Suprapubic skin (tissue), 4 donors: ENCODE measurements at places on chromosomes 4 and X. TPM values are rescaled to one million over a fixed set of nuclear protein-coding genes. Genes with fewer than 3 reads are reported as not detected.

GRCh38 chr4:153971899-153972298 is 183.0 kb upstream of the SFRP2 start:
- no peak for DNase-seq

DNA sequence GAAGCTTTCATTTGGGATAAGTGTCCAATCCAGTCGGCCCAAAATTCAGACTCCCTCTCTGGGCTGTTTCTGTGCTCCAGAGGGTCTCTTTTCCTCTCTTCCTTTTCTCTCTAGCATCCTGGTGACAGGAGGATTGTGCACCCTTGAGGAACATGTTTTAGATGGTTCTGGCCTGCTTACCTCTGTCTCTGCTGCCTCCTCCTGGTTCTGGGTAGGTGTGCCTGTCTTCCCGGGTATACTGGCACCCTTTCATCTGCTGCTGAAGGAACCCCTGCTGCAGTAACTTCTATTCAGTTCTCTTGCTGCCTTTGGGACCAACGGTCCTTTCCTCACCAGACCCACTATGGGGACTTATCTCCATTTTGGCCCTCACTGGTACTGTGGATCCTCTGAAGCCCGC is 53.2 kb downstream of the HMGB2 start:
- no peak for DNase-seq

The CT45A5 gene
- not detected for total RNA-seq

- DNase-seq, result no peak
These were observed 102.5 kb downstream of the LARP7 start for GRCh38 chr4:112739442-112739841.

DNA sequence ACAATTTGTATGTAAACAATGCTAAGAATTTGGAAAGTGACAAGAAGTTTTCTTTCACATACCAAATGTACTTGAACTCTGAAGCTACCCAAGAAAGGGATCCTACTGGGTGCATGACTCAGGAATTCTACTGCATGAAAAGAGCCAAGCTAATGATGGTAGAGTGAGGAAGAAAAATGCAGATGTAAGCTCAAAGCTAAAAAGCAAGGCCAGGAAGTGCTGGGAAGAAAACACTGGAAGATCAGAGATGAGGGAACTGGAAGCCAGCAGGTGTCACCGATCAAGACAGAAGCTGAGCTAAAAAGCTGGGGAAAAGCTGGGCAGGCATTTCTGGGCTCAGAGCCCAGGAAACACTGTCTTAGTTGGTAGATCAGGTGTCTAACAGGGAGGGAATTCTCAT is 449.1 kb downstream of the NKX6-1 start:
- no peak for DNase-seq

- no peak for DNase-seq
These were observed 407.4 kb downstream of the TEX13C start for GRCh38 chrX:125727117-125727516.

- no peak for DNase-seq
These were observed 447.7 kb downstream of the STIM2 start for GRCh38 chr4:27308379-27308778.

The CXorf49 gene
- not detected for total RNA-seq

The PNMA5 gene
- total RNA-seq, result not detected

DNA sequence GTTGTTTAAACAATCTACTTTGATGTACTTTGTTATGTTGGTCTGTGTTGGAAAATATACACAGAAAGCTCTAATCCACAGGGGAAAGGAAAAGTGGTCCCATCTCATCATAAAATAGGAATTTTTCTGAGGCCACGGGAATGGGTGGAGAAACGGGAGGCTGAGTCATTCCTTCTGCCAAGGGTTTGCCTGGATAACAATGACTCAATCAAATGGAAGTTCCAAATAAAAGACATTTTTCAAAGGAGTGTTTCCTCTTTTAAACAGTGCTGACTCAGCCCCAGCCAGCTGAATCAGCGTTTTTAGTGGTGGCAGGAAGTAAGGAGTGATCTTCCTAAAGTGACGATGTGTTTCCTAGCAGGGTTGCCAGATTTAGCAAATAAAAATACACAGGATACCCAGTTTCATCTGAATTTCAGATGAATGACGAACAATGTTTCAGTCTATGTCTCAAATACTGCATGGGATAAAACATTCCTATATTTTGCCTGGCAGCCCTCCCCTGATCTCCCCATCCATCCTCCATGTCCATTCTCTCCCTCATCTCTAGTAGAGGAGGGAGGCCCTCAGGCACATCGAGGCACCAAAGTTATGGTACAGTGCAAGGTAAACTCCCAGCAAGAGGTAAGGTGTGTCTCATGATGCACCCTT is 345.4 kb upstream of the GATB start:
- DNase-seq, result peak; percentile 82

DNA sequence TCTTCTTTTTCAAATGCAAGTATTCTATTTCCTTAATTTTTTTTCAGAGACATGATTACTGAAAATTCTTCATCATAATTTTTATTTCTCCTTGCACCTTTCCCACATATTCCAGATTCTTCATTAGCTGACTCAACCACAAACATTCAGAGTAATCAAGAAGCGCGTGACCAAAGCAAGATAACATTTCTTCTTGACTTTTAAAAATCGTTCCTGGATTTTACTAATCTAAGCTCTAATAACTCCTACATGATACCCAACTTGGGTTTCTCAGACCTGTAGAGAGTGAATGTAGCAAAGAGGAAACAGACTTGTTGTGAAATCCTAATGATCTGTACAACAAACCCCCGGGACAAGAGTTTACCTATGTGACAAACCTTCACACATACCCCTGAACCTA is 615.0 kb downstream of the TMA16 start:
- no peak for DNase-seq

The JADE3 gene
- total RNA-seq, result 6.2 TPM

The MTMR8 gene
- total RNA-seq, result 1.1 TPM

The UCP1 gene
- not detected for total RNA-seq

The ARHGAP10 gene
- total RNA-seq, result 59.0 TPM

GRCh38 chr4:78584863-78585547 is 33.4 kb downstream of the ANXA3 start:
- no peak for DNase-seq

- DNase-seq, result no peak
These were observed 6.6 kb upstream of the ENOX2 start for GRCh38 chrX:130909469-130910136.

The AKAP14 gene
- not detected for total RNA-seq

DNA sequence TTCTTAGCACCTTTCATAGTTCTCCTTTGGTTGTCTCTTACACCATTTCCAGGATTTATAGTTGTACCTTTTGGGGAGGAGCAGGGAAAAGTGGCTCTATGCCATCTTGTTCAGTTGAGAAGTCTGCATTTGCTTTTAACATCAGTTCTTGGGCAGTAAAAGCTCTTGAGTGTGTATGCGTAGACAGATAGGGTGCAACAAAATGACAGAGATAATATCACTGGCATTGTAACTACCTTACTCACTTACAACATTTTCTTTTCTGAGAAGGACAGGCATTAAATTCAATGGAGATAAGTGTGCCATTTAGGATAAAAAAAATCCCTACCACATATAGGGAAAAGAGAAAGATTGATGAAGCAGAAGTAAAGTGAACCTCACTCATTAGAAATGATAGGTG is 38.9 kb downstream of the ADGRG4 start:
- no peak for DNase-seq

GRCh38 chrX:103347682-103348397 is 8.5 kb upstream of the TCEAL9 start:
- DNase-seq, result no peak

The ARMCX2 gene
- total RNA-seq, result 5.7 TPM

The TMEM47 gene
- total RNA-seq, result 11.6 TPM

The POLN gene
- 8.0 TPM for total RNA-seq

GRCh38 chr4:158996669-158997074 is 106.2 kb upstream of the RAPGEF2 start:
- DNase-seq, result no peak

DNA sequence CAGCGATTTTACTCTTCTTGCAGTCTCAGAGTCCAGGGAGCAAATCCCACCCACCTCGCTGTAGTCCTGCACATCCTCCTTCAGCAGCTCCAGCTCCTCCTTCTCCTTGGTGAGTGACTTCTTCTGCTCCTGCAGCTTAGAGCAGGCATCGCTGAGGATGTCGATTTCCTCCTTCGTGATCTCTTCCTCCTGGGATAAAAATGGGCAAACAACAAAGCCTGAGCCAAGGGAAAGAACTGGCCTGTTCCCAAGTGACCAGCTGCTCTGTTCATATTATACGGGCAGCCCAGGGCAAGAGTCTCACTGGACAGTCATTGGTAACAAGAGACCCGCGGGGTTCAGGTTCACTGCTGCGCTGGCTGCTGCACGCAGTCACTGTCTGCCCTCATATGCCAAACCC is 26.2 kb downstream of the FGFR3 start:
- no peak for DNase-seq

DNA sequence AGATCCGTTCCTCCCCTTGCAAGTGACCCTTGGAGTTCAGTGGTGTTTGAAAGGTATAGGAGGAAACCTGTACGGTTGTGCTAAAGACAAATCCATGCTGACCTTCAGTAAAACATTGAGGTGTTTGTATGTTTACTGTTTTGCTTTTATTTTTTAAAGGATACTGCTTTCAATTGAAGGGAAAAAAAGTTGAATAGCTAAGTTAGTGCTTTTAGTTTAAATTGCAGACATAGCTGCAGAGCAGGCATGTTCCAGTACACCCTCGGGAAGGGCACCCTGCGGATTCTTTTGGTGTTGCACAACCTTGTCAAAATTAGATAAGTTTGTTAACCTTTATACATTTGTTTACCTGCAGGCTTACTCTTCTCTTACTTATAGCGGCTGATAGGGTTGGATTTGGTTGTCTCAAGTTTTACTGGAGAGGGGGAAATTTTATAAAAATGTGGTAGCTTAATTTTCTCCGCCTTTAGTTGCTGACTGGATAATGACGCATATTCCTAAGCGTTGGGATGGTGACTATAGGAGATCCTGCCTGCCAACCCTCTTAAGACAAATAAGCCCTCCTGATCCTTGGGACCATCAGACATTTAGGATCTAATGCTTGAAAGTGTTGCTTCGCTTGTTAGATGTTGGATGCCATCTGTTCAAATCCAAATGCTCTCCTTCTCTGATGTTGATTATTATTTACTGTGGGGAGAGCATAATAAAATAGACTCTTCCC is 2.0 kb downstream of the RAPGEF2 start:
- no peak for DNase-seq

The DCAF4L1 gene
- not detected for total RNA-seq

- no peak for DNase-seq
These were observed 20.2 kb upstream of the CHRNA9 start for GRCh38 chr4:40314951-40315350.

DNA sequence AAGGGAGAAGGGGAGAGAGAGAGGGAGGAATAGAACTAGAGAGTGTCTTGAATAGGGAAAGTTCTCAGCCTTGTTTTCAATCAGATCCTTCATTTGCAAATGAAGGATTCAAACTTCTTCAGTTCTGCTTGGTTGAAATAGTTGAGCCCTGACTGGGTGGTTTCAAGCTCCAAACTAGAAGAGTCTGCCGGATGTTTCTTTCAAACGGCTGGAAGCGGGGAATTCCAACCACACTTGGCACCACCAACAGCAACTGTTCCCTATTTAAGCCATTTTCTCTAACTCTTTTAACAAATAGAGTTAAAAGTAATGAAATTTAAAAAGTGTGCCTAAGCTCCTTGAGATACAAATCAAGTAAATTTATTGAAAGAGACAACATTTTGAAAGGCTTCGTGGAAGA is 67.5 kb upstream of the DDX60 start:
- DNase-seq, result no peak

- no peak for DNase-seq
These were observed 415.4 kb downstream of the SPRY1 start for GRCh38 chr4:123812066-123812390.

The CLCN5 gene
- 6.9 TPM for total RNA-seq

DNA sequence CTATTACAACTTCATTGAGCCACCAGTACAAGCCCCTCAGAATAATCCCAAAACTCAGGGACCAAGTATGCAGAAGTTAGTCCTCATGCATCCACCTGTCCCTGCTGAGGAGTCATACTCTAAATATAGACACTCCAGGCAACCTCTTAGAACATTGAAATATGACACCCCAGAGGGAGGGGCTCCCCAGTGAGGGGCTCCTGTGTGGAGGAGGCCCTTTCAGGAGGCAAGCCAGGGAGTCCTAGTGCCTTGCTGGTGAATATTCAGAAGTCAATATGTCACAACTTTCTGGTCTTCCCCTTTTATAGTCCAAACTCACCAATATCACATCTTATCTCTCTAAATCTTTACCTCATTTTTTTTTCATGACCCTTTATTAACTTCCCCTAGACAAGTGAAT is 1.6 kb upstream of the ARMCX6 start:
- DNase-seq, result no peak

GRCh38 chrX:18617407-18617750 is 54.5 kb downstream of the RS1 start:
- no peak for DNase-seq

The NXF3 gene
- total RNA-seq, result not detected

GRCh38 chr4:118076958-118077766 is 42.9 kb downstream of the NDST3 start:
- DNase-seq, result no peak

DNA sequence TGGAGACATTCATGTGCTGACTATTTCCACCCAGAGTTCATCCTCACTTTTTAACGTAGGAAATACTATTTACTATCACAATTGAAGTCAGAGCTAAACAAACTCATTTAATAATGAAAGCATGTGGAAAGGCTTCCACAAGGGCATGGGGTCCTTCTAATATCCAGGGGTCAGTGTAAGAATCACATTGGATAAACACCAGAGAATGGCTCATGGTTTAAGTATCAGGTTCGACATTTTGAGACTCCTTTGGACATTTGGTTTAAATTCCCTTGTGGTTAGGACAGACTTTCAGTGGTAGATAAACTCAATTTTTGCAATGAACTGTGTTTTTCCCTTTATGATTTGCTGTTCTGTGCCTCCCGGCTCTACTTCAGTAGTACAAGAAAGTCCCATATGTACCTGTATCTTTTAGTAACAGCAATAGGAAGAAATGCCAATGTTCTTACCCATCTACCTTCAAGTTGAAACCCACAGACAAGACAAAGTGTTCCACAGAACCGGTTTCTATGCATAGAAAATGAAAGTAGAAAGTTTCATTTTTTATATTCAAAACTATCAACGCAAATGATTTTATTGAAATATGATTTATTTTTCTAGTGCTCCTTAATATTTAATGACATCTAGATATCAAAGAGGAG is 589.0 kb upstream of the FAM241A start:
- no peak for DNase-seq

The CA5B gene
- 32.3 TPM for total RNA-seq

GRCh38 chrX:38044701-38045100 is 38.3 kb downstream of the SYTL5 start:
- DNase-seq, result no peak

DNA sequence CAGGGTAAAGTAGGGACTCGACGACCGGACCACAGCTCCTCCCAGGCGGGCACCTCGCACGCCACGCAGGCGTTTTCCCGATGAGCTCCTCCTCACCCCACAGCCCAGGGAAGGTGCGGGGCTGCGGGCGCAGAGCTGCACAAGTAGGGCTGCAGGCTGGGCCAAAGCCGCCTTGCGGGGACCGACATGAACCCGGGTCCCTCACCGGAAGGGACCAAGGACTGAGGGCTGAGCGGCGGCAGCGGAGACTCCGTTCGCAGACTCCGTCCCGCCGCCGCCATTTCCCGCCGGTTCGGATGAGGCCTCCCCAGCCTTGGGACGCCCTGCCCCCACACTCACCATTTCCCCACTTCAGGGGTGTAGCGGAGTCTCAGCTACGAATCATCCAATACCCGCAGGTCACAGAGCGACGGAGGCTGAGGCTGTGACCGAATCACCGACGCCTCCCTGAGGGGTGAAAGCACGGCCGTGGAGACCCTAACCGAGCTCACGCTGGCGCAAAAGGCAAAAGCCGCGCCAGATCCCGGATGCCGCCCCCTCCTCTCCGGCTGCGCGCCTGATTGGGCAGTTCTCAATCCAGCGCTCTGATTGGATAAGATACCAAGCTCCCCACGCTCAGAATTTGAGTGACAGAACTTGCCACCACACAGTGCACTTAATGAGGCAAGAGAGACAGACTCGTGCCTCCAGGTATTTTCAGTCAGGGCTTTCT is at the start of gene ZNF732:
TSS of gene ZNF732 (minus strand) at position 506 of the 712 bp plus-strand sequence. CDS start at position 342, 164 bp downstream.
- DNase-seq, result peak; percentile 81
